ENCODE measurements at places on chromosomes 11 and 22. TPM values are rescaled to one million over a fixed set of nuclear protein-coding genes. Genes with fewer than 3 reads are reported as not detected.

DDX6 gene
- 181 TPM for total RNA-seq

- no peak overlapping the region for H3K4me3 ChIP-seq
- H3K27ac ChIP-seq, result no peak overlapping the region
- no peaks in the 10 kb centered on the region for H3K36me3 ChIP-seq
- no peak for DNase-seq
- H3K4me1 ChIP-seq, result peaks cover 14% of the 10 kb centered on the region
- peaks cover 25% of the 10 kb centered on the region for H3K27me3 ChIP-seq
Observed at GRCh38 chr11:2807025-2807681, 78.4 kb downstream of the CDKN1C start.

DNA sequence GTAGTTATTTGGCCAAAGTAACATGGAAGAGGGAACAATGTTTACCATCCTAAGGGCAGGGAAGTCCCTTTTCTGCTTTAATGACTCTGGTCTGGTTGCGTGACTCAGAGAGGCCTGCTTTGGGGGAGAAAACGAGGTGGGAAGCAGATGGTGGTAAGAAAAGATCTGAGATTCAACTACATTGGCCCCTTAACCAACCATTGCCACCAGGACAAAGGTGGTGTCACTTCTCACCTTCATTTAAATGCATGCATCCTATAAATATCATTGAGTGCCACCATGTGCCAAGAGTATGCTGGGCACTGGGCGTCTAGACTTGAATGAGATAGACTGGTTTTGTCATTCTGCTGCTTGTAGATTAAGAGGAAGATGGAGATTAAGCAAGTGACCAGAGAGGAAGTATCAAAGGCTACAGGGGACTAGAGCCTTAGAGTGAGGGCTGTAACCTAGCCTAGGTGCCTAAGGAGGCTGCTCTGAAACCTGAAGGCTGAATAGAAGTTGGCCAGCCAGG, 3.6 kb upstream of the SORL1 start:
- no peaks in the 10 kb centered on the region for H3K36me3 ChIP-seq
- H3K27me3 ChIP-seq, result no peaks in the 10 kb centered on the region
- H3K4me3 ChIP-seq, result no peak overlapping the region

- no peak for DNase-seq
- H3K27me3 ChIP-seq, result no peaks in the 10 kb centered on the region
- no peak overlapping the region for H3K4me3 ChIP-seq
- no peak overlapping the region for H3K27ac ChIP-seq
- H3K4me1 ChIP-seq, result no peaks in the 10 kb centered on the region
Observed at GRCh38 chr11:94802501-94802900, 34.3 kb downstream of the AMOTL1 start.
